CD4-positive, alpha-beta T cell treated with Interleukin-17A for 4 hours (primary cell): ENCODE measurements at places on chromosomes 12 and 14.

GRCh38 chr14:104085889-104086201 is 345 bp downstream of the ASPG start:
- no peak for DNase-seq

GRCh38 chr12:9607716-9608115 is at the start of gene KLRB1:
Gene KLRB1, minus strand, starts transcription at chr12:9607916. Its CDS starts 77 bp downstream, at chr12:9607839.
- no peak for DNase-seq

DNA sequence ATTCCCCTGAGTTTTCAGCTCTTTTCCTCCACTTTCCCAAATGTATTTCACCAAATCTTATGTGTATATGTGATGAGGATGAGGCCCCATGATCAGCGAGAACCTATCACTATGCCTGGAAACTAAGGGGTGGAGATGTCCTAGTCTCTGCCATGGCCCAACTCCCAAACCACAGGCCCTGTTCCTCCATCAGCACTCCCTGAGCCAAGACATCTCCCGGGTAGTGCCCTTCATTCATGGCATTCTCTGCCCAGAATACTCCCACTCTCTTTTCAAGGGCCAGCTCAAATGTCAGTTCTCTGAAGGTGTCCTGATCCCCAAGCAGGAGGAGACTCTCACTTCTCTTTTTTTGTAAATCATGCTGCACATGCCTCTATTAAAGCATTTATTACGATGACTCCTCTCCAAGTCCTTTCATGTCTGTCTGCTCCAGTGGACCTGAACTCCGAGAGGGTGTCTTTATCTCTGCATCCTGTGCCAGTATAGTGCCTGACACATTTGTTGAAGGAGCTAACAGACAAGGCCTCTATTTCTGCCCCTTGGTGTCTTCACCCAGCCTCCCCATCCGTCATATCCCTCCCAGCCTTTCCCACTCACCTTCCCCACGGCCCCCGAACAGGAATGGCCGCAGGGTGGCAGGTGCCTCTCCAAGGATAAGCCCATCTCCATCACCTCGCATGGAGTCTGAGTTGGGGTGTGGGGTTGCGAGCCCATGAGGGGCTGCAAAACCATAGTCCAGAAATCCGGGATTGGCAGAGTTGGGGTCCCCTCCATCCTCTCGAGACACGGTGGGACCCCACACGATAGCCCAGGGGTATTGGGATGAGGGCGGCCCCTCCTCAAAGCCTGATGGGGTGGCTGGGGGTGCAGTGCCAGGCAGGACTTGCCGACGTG is 3.7 kb downstream of the PIANP start:
- no peak for DNase-seq

- no peak for DNase-seq
Measured at GRCh38 chr12:126419131-126419530, 1353.9 kb downstream of the AACS start.

- DNase-seq, result no peak
Measured at GRCh38 chr14:50388256-50388931, 8.3 kb downstream of the CDKL1 start.

DNA sequence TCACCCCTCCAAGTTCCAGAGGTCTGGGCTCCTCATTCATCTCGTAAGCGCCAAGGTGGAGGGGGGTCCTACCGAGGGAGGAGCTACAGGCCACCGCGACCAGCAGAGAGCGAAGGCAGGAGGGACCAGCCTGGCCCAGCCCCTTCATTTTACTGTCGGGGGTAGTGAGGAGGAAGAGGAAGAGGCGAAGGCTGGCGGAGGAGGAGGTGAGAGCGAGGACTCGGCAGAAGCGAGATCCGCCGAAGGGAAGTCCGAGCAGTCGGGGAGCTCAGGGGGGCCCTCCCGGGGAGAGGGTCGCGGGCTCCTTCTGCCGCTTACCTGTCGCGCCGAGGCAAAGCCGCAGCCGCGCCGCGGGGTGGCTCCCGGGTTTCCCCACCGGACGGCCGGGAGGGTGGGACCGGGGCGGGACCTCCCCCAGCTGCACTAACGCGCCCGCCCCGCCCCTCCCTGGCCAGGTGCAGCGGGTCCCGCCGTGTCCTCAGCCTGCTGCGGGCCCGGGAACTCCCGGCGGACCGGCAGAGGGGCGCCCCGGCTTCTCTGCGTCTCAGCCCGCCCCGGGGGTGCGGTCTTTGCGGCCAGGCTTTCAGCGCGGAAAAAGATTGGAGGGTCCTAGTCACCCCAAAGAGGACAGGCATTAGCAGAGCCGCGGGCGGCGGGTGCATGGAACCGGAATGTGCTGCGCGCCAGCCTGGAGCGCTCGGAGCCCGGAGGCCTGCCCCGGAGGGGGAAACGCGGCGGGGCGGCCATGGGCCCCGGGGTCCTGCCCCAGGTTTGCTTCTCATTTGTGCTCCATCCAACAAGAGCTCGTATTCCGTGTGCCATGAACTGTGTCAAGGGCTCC is at the start of gene GALNT6:
TSS of gene GALNT6 (minus strand) at position 124 of the 841 bp plus-strand sequence. CDS start 11,625 bp downstream, outside the sequence.
- DNase-seq, result peak; percentile 81

- no peak for DNase-seq
Measured at GRCh38 chr12:47155457-47156166, 75.9 kb upstream of the AMIGO2 start.
